ENCODE measurements at places on chromosomes 7 and 10.

DNA sequence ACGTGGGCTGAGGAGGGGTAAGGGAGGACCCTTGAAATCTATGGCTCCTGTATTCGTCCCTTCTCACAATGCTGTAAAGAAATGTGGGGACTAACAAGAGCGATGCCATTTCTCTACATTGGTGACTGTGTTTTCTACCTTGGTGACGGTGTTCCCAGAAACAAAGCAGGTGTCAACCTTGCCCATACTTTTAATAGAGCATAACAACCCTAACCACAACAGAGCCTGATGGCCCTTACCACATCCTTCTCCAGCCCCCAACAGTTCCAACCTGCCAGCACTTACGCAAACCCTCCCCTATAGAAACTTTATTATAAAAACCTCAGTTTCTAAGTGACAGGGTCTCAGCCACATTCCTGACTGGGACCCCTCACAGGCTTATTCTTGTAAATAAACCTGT, 28.2 kb upstream of the ADCYAP1R1 start:
- DNase-seq: no peak

- DNase-seq: no peak
Observed at GRCh38 chr10:120833222-120833928, 17.8 kb upstream of the WDR11 start.

DNA sequence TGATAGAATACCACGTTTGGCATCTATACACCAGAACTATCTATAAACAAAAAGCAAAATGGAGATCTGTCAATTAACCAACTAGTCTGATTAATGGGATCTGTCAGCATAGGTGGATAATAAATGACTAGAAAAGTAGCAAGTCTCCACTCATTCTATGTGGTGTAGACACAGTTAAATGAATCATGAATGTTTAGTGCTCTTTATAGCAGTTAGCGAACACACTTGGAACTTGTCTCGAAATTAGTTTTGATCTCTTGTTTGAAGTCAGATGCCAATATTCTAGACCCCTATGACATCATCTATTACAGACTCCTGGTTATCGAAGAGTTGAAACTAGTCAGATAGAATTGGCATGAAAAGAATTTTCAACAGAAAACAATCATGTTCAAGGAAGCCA, 259.7 kb downstream of the AHR start:
- no peak for DNase-seq

GRCh38 chr7:137434946-137435345, 91.4 kb upstream of the PTN start:
- no peak for DNase-seq

GRCh38 chr10:17476073-17476472, 21.7 kb upstream of the ST8SIA6 start:
- DNase-seq: no peak

DNA sequence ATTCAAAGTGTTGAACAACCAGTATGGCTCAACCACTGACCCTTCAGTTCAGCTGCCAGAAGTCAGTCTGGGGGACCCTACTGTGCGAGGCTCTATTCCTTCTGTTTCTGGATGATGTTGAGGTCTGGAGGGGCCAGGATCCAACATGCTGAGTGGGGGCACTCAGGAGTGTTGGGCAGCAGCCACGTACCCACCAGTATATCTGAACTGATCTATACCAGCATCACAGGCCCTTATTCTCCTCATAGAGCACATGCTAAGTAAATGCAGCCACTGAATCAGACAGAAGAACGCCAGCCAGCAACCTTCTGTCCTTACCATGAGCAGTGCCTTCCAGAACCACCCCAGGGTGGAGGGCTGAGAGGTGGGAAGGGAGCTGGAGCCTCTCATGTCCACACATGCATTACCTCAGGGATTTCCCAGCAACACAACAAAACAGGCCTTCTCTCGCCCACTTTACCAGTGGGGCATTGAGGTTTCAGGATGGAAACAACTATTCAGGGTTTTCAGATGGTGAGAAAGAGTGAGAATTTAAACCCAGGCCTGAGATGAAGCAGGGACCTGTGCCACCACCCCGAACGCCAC, 6.8 kb upstream of the MSMB start:
- no peak for DNase-seq

- DNase-seq: no peak
Observed at GRCh38 chr10:110009736-110010475, 2.1 kb downstream of the ADD3 start.

GRCh38 chr10:31384589-31384949, 65.6 kb downstream of the ZEB1 start:
- no peak for DNase-seq

- no peak for DNase-seq
Observed at GRCh38 chr7:98618786-98619185, 1.7 kb downstream of the NPTX2 start.

DNA sequence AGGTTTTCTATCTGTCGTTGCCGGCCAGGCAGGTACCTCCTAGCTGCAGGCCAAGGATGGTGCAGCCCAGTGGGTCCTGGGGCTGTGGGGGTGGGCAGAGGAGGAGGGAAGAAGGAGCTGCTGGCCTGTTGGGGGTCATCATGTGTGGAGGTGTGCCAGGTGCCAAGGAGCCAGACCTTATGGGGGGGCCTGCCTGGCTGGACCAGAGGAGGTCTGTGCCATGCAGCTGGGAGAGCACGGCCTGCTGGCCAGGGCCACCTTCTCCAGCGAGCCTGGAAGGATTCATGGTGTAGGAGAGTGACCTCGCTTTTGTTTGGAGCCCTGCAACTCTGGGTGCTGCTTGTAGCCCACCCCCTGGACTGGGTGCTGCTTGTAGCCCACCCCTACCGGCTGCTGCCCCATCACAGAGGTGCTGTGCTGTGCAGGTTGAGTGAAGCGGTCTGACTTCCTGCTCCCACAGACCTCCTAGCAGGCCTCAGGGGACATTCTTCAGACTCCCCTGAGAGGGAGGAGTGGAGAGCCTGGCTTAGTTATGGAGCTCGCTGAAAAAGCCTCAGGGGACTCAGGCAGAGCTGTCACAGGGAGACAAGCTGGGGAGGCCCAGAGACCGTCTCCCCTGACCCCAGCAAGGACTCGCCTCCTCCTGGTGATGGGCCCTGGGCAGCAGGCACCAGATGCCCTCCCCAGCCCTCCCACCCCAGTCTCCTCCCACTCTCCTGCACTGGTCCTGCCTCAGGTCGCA, 67.7 kb upstream of the AQP1 start:
- DNase-seq: no peak

- no peak for DNase-seq
Observed at GRCh38 chr10:74521526-74521925, 304.9 kb upstream of the KAT6B start.

- DNase-seq: no peak
Observed at GRCh38 chr10:86851328-86852207, 95.1 kb downstream of the BMPR1A start.

GRCh38 chr7:95545673-95546072, 50.6 kb downstream of the PDK4 start:
- no peak for DNase-seq

GRCh38 chr7:88115258-88115796, 104.5 kb downstream of the SRI start:
- no peak for DNase-seq

- DNase-seq: no peak
Observed at GRCh38 chr10:77377034-77377433, 260.6 kb downstream of the KCNMA1 start.

Data from NCI-H1417 treated with DMSO at 0.1 percent for 48 hours (cell line).